Activated naive CD4-positive, alpha-beta T cell (primary cell): ENCODE measurements at places on chromosomes 7 and 10.

GRCh38 chr10:33749067-33749735 lies 414.7 kb upstream of the NRP1 start:
- no peak for DNase-seq

- DNase-seq = no peak
Observed at GRCh38 chr7:37728747-37729146, 45.2 kb downstream of the GPR141 start.

- no peak for DNase-seq
Observed at GRCh38 chr7:147207988-147208387, 1091.4 kb downstream of the CNTNAP2 start.

DNA sequence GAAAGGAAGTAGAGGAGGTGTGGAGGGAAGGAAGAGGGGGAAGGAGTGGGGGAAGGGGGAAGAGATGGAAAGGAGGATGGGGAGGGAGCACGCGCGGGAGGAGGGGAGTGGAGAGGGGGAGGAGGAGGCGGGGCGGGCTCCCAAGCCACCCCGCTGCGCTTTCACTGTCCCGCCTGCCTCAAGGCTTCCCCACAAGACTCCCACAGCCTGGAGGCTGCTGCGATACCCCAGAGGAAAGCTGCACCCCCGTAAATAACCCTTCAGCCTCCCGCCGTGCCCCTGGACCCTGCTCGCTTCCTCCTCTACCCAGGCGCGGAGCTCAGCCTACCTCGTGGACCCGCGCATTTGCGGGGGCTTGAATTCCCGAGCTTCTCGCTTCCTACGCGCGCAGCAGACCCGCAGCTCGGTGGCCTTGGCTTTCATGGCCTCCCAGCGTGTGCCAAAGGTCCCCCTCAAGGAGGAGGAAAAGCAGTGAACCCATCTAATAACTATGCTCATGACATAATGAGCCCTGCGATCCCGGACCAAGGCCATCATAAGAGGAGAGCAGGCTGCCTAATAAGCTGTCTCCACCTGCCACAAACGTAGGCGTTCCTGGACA lies at the start of gene C10orf67:
C10orf67 (minus strand) TSS at position 557 of the 601 bp plus-strand sequence; CDS start at position 534, 23 bp downstream.
- no peak for DNase-seq

- no peak for DNase-seq
Observed at GRCh38 chr7:134727711-134728110, 51.7 kb upstream of the CALD1 start.

- DNase-seq = no peak
Observed at GRCh38 chr10:21531164-21531563, 2.9 kb upstream of the MLLT10 start.

DNA sequence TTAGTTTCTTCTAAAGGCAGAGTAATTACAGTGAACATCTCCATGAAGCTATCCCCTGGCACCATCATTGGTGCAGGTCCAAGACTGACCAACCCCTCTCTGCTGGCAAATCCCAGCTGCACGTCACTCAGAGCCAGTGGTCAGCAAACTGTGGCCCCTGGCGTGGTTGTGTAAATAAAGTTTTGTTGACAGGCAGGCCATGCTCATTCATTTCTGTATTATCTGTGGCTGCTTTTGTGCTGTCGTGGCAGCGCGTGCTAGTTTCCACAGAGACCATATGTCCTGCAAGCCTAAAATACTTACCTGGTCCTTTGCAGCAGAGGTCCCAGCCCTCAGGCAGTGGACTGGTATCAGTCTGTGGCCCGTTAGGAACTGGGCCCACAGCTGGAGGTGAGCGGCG lies 117.6 kb upstream of the NPS start:
- no peak for DNase-seq

- no peak for DNase-seq
Observed at GRCh38 chr10:87054373-87055295, 34.5 kb downstream of the FAM25A start.
